ENCODE measurements at places on chromosomes 3 and 15. TPM values are rescaled to one million over a fixed set of nuclear protein-coding genes. Genes with fewer than 3 reads are reported as not detected.

DNA sequence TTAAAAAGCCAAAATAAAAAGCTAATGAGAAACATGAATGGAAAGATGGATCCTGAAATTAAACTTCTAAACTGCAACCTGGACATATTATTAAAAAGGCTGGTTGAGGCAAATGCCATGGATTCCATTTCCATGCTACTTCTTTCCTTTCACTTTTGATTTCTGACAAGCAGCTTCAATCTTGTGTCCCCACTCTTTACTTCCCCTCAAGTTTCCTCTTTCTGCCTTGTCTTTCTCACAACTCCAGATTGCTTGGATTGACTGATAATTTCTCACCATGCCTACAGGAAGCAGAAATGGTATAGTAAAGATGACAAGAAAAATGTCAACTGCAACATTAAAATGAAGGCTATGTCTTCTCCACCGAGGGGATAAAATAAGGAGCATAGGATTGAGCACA, 1136.7 kb downstream of the TUSC7 start:
- no peak for DNase-seq

- DNase-seq, result no peak
Observed at GRCh38 chr15:38992930-38993329, 428.3 kb upstream of the RASGRP1 start.

GRCh38 chr3:69248436-69248835, 126.0 kb upstream of the LMOD3 start:
- DNase-seq, result no peak

DNA sequence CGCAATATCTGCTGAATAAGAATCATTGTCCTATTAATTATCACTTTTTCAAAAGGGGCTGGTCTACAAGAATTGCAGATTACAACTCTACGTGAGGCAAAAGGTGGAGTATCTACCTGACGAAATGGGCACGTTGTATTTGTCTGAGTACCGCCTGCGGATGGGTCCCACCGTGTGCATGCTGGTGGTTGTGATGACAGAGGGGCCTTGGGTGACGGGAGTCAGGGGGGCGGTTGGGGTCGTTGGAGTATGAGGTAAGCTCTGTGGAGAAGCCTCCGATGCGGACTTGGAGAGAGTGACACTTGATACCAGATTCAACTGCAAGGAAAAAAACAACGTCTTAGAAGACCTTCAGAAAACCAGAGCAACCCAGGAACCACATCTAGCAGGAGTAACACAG, 605.8 kb downstream of the FOXP1 start:
- DNase-seq, result no peak

DNA sequence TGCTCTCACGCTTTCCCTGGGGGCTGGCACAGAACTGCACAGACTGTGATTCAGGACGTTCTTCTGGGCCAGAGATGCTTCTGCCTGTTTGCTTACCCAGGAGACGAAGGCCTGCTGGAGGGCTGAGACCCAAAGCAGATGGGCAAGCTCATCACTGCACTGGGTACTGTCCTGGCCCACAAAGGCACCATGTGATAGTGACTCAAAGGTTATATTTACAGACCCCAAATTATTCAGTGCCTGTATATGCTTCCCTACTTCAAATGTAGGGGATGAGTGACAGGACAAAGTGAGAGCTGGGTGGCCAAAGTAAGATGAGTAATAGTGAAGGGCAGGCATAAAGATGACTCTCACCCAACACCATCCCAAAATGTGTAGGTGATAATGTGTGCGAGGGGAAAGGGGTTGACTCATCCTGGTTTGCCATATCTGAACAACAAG, 127.4 kb downstream of the WDR76 start:
- no peak for DNase-seq

DNA sequence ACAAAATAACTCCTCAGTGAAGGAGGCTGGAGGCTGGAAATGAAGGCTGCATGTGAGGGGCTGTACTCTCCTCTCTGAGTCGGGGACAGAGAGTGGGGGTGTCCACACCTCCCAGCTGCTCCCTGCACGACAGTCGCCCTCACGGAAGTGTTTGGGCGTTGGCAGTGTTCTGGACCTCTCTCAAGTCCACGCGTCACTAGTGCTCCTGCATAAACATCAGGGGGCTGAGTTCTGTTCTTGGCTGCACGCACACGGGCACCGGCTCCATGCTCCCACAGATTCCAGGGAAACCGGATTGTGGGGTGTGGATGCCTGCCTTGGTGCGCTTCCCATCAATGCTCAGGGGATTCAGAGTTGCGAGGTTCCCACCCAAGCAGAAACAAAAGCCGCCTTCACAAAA, 7.4 kb downstream of the RASGRF1 start:
- peak; percentile 31 for DNase-seq

- no peak for DNase-seq
Observed at GRCh38 chr3:170090601-170090981, 52.8 kb downstream of the GPR160 start.

DNA sequence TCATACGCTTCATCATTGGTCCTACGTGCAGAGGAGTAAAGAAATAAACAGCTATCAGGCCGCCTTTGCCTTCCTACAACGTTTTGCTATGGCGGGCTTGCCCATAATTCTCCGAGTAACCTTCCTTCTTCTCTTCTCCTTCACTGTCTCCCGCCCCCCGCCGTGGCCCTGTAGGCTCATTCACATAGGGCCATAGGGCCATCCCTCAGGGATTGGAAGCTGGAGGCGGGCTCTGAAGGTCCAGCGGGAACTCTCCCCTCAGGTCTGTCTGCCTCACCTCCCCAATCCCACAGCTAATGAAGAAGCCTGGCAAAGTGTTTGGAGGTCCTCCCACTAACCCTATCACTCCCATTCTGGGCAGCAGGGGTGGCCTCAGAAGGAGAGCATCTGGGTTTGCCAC, 43.6 kb downstream of the SEMA5B start:
- DNase-seq, result no peak

- DNase-seq, result no peak
Observed at GRCh38 chr3:74287557-74287956, 326.9 kb downstream of the CNTN3 start.

DNA sequence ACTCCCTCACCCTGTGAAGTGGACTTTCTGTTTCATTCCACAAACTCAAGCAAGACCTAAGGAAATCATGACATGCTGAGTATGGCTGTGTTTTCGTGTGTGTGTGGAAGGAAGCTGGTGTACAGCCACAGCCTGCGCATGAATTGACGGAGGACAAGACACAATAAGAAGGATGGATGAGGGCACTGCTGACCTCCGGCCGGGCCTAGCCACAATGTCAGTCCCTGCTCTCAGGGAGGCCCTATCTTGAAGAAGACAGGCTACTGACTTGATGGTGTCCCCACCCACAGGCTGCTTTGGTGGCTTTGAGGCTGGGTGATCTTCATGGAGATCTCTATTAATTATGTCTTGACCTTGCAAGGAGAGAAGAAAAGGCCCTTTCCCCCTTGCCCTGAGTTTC, 39.3 kb upstream of the CDCP1 start:
- DNase-seq, result no peak

GRCh38 chr15:39588531-39589192, 7.8 kb downstream of the THBS1 start:
- DNase-seq, result no peak

- peak; percentile 80 for DNase-seq
Observed at GRCh38 chr3:15271785-15272381, 60.5 kb downstream of the SH3BP5 start.

DNA sequence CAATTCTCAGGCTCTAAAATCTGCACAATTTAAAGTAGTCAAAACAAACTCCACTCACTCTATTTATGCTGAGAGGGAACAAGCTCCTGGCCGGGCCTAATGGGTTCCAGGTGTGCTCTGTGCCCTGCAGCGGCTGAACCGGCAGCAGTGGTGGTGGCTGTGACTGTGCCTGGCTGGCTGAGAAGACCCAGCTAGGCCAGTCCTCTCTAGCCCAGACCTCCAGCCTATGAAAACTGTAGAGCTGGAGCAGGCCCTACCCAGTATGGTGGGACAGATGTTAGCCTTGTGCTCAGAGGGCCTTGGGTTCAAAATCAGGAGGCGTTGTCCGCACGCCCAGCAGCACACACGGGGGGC, 37.0 kb downstream of the EPHB3 start:
- peak; percentile 40 for DNase-seq

DNA sequence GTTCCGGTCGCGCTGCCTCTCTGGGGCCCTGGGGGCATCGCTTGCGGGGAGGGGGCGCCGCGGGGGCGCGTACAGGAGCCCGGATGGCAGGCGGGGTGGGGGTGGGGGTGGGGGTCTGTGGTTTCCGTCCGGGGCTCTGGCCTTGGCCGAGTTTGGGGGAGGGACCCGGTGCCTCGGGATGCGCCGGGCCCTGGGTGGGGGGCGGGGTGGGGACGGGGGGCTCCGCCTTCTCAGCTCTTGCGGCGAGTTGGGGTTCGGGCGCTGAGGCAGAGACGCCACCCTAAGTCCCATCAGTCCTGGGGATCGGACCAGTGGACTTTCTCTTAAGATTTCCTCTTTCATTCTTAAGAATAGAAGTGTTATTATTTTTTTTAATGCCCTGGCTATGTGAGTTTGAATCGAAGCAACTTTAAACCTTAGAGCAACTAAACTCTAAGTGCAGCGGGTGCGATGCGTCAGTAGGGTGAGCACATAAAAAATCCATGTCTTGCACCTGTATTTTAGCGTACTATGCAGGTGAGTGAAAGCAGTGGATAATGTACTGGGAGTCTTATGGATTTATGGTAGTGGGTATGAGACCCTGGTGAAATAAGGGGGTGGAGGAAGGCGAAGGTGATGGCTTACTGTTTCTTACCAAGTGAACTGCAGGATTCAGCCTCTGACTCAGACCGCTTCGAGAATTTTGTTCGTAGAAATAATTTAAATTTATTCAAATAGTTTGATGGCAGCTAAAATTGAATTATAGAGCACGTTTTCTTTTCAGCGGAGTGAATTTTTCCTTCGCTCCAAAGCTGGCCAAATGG, 762 bp downstream of the CTNNB1 start:
- DNase-seq, result peak; percentile 73

- no peak for DNase-seq
Observed at GRCh38 chr15:28265334-28266019, 56.5 kb downstream of the HERC2 start.

- DNase-seq, result peak; percentile 67
Observed at GRCh38 chr3:123194552-123194951, 7.2 kb upstream of the SEC22A start.

GRCh38 chr3:150703299-150703755, 393 bp downstream of the ERICH6 start:
- DNase-seq, result peak; percentile 74

- no peak for DNase-seq
Observed at GRCh38 chr15:71654720-71655174, 155.6 kb upstream of the NR2E3 start.

DNA sequence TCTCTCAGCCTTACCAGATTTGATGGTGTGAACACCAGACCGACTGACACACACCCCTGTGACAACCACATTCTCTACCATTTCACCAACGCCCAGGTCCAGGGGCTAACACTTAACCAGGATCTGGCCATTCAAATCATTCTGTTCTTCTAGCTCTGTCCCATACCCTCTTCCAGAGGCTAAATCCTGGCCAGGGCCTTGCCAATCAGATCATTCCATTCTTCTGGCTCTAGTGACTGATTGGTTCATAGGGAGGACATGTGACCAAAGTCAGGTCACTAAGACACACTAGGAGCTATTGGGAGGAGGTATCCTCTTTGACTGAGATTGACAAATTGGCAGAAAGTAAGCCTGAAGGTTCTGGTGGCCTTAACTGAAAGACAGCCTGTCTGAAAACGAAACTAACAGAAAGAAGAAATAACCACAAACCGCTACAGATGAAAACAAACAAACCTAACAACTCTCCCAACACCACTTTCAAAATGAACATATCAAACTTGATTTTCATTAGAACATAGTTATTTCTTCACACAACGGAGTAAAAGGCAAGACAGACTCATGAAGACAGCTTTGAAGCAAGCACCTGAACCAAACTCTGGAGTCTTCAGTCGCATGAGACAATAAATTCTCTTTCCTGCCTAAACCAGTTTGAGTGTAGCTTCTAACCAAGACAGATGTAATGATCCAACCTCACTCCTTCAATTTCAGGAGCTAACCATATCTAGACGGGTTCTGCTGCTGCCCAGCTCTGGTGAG, 68.5 kb downstream of the TRANK1 start:
- DNase-seq, result no peak

DNA sequence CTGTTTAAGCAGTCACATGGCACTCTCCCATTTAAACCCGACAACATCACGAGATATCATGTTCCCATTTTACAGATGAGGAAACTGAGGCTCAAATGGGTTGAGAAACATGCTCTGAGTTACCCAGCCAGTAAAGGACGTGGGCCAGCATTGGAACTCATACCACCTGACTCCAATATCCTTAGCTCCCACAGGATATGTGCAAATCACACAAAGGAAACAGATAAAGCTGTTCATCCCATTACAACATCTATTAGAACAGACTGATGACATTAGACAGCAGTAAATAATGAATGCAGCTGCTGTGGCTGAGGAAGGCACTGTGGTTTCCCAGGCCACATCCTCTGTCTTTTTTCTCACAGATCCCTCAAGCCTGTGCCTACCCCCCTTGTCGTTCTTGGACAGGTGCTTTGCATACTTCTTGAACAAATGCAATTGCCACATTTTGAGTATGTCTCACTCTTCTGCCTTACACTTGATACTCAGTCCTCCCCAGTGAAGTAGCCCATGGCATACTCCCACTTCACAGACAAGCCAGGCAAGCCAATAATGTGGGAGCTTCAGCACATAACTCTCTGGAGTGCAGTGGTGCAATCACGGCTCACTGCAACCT, 17.7 kb downstream of the FRMD4B start:
- DNase-seq, result no peak

DNA sequence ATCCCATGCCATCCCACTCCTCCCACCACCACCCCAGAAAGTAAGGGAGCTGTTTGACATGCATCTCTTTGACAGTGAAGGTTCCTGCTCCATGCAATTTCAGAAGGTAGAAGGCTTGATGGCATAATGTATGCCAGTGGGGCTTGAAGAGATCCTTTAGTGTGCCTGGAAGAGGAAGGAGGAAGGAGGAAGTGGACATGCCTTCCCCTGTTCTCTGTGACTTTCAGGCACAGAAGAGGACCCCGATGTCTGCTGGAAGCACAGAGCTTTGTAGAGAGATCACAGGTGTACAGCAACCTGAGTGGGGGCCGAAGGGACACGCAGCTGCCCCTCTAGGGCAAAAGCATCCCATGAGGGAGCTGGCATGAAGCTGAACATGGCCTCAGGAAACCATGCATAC, 171.6 kb downstream of the CD47 start:
- DNase-seq, result no peak

Gene ZMYND10
- 2.8 TPM for total RNA-seq

Gene SLC12A1
- not detected for total RNA-seq

Gene RAB6B
- 7.4 TPM for total RNA-seq

Gene TRPM1
- total RNA-seq, result not detected

Gene RTP3
- not detected for total RNA-seq

Gene OIP5
- 0.55 TPM for total RNA-seq

Gene HYAL1
- 78.8 TPM for total RNA-seq

Gene ARL8B
- 91.5 TPM for total RNA-seq

Gene RAB8B
- 54.5 TPM for total RNA-seq

Gene RHOV
- total RNA-seq, result not detected

Gene IQCF2
- total RNA-seq, result not detected

Gene INSYN1
- 6.2 TPM for total RNA-seq

Gene RSL24D1
- total RNA-seq, result 62.1 TPM
